ENCODE measurements at places on chromosomes 7 and 10.
A peak's percentile ranks its signal among the peaks of the same experiment; 100 is the strongest.

- no peak for DNase-seq
Measured at GRCh38 chr7:36448781-36449379, 59.2 kb downstream of the ANLN start.

GRCh38 chr7:65971021-65971420 is 11.0 kb downstream of the GUSB start:
- DNase-seq, result no peak

DNA sequence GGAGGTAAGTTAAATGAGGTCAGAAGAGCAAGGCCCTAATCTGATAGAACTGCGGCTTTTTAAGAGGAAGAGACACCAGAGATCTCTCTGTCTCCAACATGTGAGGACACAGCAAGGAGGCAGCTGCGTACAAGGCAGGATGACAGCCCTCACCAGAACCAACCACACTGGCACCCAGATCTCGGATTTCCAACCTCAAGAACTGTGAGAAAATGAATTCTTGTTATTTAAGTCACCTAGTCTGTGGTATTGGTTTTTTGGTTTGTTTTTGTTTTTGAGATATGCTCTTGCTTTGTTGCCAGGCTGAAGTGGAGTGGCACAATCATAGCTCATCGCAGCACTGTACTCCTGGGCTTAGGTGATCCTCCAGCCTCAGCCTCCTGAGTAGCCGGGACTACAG is 127.2 kb downstream of the DLG5 start:
- DNase-seq, result no peak

DNA sequence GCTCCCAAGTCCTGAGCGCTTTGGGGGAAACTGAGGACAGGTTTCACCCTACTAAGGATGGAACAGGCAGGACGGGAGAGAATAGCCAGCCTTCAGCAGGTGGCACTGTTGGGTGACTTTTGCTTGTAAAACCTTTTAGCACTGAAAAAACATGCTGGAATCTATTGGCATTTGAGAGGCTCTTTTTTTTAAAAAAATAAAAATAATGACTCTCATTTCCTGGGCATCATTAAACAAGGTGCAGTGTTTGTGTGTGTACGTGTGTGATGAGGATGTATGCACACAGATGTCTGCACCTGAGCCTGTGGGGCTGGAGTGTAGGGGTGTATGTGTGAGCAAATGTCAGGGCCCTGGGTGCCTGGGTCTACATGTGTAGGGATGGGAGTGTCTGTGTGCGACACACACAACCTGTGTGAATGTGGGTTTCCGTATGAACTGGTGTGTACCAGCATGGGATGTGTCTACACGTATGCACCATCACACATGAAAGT is 177.9 kb downstream of the RPS24 start:
- no peak for DNase-seq

DNA sequence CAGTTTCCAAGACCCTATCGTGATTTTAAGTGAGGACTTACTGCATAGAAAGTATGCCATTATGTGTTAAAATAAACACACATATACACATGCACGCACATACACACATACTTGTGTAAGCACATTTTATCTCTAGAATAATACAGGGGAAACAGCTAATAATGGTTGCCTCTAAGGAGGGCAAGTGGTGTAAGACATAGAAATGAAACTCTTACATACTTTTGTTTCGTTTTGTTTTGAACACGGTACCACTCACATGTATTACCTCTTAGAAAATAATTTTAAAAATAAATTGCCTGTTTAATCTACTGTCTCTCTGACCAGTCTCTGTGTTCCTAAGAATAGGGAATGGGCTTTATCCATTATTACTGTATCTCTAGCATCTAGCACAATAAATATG is 49.2 kb downstream of the HERPUD2 start:
- no peak for DNase-seq

DNA sequence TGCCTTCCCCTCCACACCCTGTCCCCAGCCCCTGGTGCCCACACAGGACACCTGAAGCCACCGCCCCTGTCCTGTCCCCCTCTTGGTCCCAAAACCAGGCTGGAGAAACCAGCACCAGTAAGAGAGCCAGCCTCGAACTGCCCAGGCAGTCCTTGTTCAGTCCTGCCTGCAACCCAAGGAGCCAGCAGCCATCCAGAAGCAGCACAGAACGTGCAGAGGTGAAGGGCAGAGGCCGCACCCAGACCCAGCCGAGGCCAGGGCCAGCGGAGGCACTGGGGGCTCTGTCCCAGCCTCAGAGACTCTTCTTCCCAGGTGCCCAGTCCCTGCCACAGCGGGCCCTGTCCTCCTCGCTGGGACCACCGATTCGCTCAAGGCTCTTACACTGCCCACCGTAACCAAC is 23.3 kb upstream of the CNPY1 start:
- DNase-seq, result no peak

DNA sequence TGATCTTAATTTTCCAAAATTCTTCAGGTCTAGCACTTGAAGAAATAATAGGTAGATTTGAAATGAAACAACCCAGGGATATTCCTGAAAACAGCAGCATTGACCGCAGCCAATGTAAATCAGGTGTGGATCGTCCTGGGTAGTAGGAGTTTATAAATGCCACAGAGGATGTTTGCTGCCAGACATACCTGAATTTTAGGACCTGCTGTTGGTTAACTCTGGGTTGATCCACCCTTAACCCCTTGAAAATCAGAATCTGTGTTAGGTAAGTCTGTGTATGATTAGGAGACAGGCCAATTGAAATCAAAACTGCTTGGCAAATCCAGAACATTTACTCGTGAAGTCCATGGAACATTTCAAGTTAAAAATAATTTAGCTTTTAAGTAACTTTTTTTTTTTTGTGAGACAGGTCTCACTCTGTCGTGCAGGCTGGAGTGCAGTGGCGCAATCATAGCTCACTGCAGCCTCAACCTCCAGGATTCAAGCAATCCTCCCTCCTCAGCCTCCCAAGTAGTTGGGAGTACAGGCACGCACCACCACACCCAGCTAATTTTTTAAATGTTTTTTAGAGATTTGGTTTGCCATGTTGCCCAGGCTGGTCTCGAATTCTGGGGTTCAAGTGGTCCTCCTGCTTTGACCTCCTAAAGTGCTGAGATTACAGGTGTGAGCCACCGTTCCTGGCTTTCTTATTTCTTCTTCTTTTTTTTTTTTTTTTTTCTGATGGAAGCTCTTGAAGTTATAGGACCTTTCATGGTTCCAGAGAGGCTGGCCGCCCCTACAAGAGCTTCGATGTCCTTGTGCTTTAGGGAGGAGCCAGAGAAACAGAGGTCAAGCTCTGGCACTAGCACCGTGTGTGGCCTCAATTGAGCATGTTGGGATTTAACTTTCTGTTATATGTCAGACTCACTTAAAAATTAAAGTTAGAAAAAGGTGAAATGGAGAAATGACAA is 2.0 kb downstream of the POR start:
- no peak for DNase-seq

DNA sequence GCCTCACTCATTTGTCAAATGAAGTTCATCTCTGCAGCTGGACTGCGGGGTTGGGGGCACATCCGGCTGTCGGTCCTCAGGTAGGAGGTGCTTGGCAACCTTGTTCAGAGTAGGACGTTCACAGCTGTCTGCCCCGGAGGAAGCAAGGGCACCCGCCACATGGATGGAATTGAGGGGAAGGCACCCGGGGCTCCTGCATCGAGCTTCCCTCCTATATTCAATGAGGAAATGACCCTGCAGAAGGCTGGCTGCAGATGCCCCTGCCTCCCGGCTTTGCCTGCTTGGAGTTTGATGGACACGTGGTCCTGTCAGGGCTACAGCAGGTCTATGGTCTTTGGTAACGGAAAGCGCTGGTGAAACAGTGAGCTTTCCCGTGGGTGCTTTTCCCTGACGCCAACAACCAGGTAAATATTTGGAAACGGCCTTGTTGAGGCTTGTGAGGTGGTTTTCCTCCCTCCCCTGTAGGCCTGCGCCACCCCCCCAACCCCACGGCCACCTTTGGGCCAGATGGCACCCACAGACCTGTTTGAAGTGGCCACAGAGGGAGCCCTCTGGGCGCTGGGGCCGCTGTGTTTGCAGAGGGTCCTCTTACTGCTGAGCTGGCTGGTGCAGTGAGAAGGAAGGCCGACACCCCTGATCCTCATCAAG is 32.9 kb downstream of the HTRA1 start:
- DNase-seq, result no peak

- DNase-seq, result no peak
Measured at GRCh38 chr7:113128031-113128430, 9.7 kb upstream of the SMIM30 start.

DNA sequence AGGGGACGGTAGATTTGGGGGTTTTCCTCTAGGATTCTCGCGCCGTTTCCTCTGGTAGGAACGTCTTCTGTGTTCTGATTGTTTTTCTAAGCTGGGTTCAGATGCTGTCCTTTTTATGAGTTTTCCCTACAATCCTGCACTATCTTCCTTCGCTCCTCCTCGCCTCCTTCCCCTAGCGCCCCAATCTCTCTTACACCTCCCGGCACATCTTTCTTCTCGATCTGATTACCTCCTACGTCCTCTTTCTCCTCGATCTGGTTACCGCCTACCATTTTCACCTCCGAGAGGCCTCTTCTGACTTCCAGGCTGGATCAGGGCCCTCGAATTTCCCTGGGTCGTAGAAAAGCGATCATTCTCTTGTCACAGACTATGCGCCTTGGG is 413 bp downstream of the BUD31 start:
- DNase-seq, result no peak

DNA sequence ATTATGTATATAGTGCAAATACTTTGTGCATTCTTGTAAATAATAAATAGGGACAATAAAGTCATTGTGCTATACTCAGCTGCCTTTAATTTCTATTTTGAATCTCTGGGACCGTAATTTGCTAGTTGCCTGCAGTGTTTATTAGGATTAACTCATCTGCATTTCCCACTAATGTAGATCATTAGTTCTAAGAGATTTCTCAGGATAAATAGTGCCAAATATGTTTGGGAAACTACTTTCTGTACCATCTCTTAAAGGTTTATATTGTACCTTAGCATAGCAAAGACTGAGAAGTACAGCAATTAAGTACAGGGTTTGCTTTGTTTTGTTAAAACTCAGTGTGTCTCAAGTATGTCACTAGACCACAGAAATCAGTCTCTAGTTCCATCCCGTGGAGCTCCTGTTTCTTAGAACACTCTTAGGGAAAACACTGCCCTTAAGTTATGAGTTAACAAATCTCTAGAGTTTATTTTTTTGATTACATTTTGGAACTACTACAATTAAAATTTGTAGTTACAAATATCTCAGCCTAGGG is 26.0 kb downstream of the ADD3 start:
- DNase-seq, result no peak

DNA sequence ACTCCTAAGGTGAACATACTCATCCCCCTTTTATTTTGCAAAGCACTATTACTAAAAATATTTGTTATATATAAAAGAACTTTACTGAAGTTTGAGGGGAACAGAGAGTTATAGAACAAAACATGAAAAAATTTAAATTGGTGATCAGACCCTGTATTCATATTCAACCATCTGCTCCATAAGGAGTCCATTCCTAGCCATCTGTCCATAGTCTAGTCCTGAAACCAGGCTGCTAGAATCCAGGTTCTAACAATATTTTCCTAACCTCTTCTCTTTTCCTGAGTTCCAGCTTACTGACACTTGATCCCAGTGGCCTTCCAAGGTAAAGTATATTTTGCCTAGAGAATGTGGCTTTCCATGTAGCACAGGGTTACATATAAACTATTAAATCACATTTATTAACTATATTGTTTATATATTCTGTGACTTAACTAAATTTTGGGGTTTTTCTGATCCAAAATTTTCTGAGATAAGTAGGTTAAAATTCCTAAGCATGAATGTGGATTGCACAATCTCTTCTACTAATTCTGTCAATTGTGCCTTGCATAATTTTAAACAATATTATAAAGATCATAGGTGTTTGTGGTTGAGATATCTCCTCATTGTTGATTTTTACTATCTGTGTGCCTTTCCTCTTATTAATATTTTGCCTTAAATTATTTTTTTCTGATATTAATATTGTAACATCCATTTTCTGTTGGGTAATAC is 137.6 kb upstream of the MAGI2 start:
- no peak for DNase-seq

GRCh38 chr10:4686644-4686996 is 139.4 kb upstream of the AKR1E2 start:
- peak; percentile 10 for DNase-seq

DNA sequence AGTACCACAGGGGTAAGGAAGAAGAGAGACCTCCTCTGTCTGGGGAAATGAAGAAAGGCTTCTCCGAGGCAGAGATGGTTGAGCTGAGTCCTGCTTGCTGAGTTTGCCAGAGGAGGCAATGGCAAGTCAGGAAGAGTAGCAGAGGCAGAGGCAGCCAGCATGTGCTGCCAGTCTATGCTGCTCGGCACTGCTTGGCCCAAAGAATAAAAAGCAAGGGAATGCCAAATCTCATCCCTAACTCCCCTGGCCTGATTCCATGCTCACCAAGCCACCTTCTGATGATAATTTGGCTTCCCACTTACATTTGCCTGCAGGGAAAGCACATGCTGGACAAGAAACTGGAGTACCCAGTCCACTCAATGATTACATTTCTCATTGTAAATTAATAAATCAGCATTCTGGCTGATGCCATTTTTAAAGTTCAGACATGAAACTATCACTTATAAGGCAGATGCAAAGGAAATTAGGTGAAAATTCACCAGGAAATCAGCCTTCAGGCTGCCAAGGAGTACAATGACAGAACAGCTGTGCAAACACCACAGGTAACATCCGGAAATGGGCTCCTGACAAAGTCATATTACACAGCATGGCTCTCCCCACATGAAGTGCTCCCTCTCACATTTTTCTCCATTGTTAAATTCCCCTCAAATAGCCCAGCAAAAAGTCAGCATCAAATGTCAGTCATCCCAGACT is 245.9 kb downstream of the MTERF1 start:
- no peak for DNase-seq

DNA sequence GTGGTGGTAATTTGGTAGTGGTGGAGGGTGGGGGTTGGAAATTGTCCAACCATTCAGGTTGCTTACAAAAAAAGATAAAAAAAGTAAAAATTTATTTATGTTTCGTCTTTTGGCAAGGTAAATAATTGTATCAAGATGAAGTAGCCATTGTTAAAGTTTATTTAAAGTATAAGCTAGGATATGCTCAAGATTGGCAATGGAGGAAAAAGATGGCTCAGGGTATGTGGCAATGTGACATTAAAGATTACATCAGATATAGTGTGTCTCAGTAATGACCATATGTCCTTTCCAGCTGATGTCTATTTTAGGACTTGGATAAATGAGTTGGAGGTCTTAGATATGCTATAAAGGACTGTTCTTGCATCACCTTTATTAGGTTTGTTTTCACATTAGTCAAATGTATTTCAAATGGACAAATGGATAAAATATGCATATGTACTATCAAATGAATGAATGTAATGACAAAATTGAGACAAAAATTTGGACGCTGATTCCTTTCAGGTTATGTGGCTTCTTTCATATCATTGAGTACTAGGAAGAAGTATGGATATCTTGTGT is 60.9 kb downstream of the ST7 start:
- DNase-seq, result no peak
